Breast epithelium (tissue), 4 donors: ENCODE measurements at places on chromosomes 6 and 20. TPM values are rescaled to one million over a fixed set of nuclear protein-coding genes. Genes with fewer than 3 reads are reported as not detected.

Gene SRSF12
- not detected for total RNA-seq

Gene AIF1
- total RNA-seq: 28.2 TPM

Gene NAA20
- 47.2 TPM for total RNA-seq

Gene CFAP61
- total RNA-seq: 2.4 TPM

Gene HLA-DQA1
- 19.2 TPM for total RNA-seq

Gene C2
- 15.4 TPM for total RNA-seq

Gene BYSL
- 7.7 TPM for total RNA-seq

Gene SRMS
- total RNA-seq: 0.59 TPM

Gene SMLR1
- total RNA-seq: not detected
